Activated T-helper 17 cell treated with anti-CD3 and anti-CD28 coated beads, Interleukin-2, amount 50 U/mL, for 72 hours (primary cell): ENCODE measurements at places on chromosomes 1 and 21. TPM values are rescaled to one million over a fixed set of nuclear protein-coding genes. Genes with fewer than 3 reads are reported as not detected.
A peak's percentile ranks its signal among the peaks of the same experiment; 100 is the strongest.

KRTAP12-2 gene
- not detected for total RNA-seq

CYP4X1 gene
- not detected for total RNA-seq

PRDM15 gene
- 17.6 TPM for total RNA-seq

TMEM39B gene
- 34.4 TPM for total RNA-seq

FBLIM1 gene
- total RNA-seq = not detected

CHODL gene
- not detected for total RNA-seq

- no peak for ATAC-seq
These were observed 86.1 kb downstream of the OMA1 start for GRCh38 chr1:58460469-58460868.

DNA sequence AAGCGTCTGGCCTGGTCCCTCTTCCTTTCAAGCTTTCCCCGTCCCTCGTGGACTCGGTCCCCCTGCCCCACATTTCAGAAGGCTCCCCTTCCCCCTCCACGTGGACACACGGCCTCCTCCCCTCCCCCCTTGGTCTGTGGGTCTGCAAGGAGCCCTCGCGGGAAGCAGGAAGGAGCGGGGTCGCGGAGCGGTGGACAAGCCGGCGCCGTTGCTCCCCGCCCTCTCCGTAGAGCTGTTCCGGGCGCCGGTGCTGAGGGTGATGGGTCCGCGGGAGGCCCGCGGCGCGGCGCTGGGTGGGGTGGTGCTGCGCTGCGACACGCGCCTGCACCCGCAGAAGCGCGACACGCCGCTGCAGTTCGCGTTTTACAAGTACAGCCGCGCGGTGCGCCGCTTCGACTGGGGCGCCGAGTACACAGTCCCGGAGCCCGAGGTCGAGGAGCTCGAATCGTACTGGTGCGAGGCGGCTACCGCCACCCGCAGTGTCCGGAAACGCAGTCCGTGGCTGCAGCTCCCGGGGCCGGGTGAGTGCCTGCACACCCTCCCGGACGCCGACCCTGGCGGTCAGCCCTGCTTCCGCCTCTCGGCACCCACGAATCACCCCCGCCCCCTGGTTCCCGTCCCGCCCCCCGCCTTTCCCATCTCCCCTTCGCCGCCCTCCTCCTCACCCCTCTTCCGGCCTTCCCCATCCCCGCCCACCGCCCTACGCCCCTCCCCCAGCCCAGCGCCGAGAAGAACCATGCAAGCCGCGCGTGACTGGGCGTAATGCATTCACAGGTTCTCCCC, 5.3 kb downstream of the FCRLB start:
- ATAC-seq = peak; percentile 41

- no peak for ATAC-seq
These were observed 52.8 kb downstream of the EDN2 start for GRCh38 chr1:41431490-41432350.

DNA sequence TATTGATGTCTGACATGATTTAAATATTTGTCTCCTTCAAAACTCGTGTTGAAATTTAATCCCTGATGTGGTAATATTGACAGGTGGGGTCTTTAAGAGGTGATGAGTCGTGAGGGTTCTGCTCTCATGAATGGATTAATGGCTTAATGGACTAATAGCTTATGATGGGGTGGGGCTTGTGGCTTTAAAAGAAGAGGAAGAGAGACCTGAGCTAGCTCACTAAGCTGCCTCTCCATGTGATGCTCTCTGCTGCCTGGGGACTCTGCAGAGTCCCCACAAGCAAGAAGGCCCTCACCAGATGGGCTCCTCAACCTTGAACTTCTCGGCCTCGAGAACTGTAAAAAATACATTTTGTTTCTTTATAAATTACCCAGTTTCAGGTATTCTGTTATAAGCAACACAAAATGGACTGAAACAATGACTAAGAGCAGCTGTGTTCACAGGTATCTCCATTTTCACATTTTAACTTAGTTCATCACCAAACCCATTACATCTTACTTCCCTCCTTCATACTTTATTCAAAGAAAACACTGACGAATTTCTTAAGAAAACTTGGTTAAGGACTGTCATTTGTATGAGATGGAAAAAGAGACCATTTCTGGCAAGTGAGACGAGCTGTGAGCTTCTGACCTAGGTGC, 12.1 kb upstream of the AIM2 start:
- ATAC-seq = peak; percentile 48

GRCh38 chr1:29972421-29973053, 736.2 kb downstream of the PTPRU start:
- no peak for ATAC-seq

GRCh38 chr21:39316729-39317128, 3.3 kb upstream of the BRWD1 start:
- ATAC-seq = no peak

GRCh38 chr1:61081144-61081685, 1.1 kb upstream of the NFIA start:
- peak; percentile 14 for ATAC-seq

GRCh38 chr1:47686731-47687630, 249.1 kb downstream of the FOXD2 start:
- no peak for ATAC-seq

GRCh38 chr21:37043818-37044217, 29.1 kb downstream of the PIGP start:
- ATAC-seq = no peak

DNA sequence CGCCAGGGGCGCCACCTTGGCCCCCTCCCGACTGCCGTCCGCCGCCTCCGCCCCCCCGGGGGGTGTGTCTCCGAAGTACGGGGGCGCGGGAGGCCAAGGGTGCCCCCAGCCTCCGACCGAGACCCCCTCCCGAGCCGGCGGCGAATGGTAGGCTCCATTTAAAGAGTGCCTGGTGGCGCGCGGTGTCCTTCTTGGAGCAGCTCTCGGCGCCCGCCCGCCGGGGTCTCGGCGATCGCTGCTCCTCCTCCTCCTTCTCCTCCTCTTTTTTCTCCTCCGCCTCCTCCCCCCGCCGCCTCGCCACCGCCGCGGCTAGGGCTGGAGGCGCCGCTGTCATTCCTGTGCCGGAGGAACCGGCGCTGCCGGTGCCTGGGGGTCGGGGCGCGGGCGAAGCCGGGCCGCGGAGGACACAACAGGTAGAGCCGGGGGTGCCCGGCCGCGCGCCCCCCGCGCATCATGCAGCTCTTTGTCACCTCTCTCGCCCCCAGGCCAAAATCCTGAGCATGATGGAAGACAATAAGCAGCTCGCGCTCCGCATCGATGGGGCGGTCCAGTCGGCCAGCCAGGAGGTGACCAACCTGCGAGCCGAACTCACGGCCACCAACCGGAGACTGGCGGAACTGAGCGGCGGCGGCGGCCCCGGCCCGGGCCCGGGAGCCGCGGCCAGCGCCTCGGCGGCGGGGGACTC, at the start of gene KAZN:
TSS of gene KAZN (plus strand) at position 188 of the 685 bp plus-strand sequence.
- no peak for ATAC-seq

GRCh38 chr1:91725989-91726721, 159.8 kb downstream of the TGFBR3 start:
- peak; percentile 42 for ATAC-seq

- no peak for ATAC-seq
These were observed 5.4 kb upstream of the SHISA4 start for GRCh38 chr1:201883266-201883665.

- peak; percentile 12 for ATAC-seq
These were observed 93.1 kb downstream of the HHIPL2 start for GRCh38 chr1:222454782-222455181.

- no peak for ATAC-seq
These were observed 26.8 kb downstream of the SLC1A7 start for GRCh38 chr1:53115403-53116306.

DNA sequence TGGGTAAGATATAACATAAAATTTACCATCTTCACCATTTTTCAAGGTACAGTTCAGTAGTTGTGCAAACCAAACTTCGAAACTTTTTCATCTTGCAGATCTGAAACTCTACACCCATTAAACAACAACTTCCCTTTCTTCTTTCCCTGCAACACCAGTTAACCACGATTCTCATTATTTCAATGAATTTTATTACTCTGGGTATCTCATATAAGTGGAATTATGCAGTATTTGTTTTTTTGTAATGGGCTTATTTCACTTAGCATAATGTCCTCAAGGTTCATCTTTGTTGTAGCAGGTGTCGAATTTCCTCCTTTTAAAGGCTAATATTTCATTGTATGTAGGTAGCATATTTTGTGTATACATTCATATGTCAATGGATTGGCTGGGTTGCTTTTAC, 146.1 kb downstream of the SPATA46 start:
- ATAC-seq = no peak

DNA sequence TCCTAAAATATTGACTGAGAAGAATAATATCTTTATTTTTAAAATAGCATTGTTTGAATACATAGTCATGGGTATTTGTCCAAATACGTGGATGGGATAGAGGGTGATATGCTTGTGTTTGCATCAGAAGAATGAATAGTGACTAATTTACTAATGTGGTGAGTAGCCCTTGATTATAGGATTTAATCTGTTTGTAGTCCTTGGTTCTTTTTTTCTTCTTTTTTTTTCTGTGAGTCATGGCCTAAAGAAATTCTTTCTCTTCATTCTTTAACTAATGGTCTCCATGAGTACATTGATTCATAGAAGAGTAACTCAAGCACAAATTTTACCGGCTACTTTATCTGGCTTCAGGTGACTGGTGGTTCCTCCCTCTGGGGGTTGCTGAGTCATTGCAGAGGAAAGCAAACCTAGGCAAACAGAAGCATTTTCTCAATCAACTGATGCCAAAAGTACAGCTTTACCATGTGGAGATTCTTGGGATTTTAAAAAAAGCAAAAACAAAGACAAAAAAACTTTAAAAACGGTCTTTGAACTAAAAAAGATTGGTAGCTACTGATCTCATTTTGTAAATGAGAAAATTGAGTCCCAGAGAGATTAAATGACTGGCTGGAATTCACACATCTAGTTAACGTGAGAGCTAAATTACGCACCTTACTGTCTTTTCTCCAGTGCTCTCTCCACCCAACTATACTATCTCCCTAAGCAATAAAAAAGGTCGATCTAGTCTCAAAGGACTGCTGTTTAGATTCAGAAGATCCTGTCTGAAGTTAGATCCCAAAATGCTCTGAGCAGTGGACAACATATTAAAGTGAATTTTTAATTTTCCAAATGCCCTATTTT, 40.5 kb downstream of the AK5 start:
- no peak for ATAC-seq
